ENCODE measurements at places on chromosomes 3 and 15.

DNA sequence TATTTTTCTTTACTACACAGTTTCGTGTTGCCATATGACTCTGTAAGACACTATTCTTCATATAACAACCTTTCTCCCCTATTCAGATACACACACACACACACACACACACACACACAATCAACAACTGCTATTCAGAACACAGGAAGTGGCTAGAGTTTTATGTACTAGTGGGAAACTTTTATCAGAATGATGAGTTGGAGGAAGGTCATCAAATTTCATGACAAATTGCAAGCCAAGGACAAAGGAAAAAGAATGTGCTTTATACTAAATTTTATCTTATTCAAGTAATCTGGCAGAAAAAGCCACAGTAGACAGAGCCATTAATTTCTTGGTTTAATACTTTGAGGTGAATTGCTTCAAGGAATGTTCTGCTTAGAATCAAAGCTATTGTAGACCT is 899.8 kb downstream of the ROBO2 start:
- DNase-seq = no peak

GRCh38 chr15:67181221-67181639 is 73.2 kb downstream of the AAGAB start:
- no peak for DNase-seq

DNA sequence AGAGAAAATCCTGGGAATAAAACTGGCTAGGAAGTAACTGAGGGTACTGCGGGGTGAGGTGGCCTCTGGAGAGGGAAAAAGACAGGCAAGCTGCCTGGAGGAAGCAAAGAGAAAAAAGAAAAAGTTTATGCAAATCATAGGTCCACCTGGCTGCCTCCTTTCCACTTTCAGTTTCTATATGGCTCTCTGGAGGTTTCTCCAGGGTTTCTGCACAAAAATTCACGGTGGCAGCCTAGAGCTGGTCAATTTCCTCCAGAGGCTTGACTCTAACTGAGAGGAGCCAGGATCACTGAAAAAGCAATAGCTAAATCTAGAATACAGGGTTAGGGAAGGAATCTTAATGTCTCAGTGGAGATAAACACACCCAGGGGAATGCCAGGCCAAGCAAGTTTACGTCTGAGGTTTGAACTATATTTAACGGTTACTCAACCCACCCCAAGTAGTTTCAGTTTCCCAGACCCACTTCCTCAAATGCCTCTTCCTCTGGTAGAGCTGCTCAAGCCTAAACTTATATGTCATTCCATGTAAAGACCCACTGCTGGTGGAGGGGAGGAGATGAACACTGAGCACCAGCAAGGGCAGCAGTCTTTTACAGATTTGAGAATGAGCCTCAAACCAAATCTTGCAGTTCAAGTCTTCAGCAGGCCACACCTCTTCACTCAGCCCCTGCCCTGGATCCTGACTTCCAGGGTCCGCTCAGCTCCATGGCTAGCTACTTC is 5.7 kb downstream of the LYSMD2 start:
- DNase-seq = no peak

- no peak for DNase-seq
Measured at GRCh38 chr3:183745300-183746098, 47.9 kb downstream of the YEATS2 start.

GRCh38 chr3:152609891-152610290 is 225.0 kb upstream of the P2RY1 start:
- no peak for DNase-seq

GRCh38 chr15:73866881-73867410 is 6.4 kb upstream of the TBC1D21 start:
- DNase-seq = no peak

- DNase-seq = no peak
Measured at GRCh38 chr3:98454929-98455328, 8.1 kb upstream of the OR5K1 start.

- DNase-seq = no peak
Measured at GRCh38 chr15:100167884-100168375, 173.8 kb downstream of the ADAMTS17 start.

- peak; percentile 84 for DNase-seq
Measured at GRCh38 chr15:50424066-50424890, at the start of gene USP8. Gene USP8, plus strand, starts transcription at chr15:50424405. Its CDS starts 14,669 bp downstream, at chr15:50439074.

DNA sequence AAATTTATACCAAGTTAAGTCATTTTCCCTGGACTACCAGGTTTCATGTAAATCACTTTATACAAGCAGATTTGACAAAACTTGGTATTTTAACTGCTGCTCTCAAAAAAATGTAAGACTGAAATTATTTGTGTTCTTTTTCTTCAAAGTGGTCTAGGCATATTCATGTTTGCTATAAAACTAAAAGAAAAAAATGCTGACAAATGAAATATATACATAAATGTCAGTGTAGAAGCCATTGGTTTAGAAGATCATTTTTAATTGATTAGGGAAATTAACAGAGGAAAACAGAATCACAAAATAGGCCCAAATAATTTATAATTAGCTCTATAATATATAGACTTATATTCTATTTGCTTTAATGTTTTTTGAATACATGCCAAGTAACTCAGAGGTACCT is 523.2 kb downstream of the RBMS3 start:
- no peak for DNase-seq

DNA sequence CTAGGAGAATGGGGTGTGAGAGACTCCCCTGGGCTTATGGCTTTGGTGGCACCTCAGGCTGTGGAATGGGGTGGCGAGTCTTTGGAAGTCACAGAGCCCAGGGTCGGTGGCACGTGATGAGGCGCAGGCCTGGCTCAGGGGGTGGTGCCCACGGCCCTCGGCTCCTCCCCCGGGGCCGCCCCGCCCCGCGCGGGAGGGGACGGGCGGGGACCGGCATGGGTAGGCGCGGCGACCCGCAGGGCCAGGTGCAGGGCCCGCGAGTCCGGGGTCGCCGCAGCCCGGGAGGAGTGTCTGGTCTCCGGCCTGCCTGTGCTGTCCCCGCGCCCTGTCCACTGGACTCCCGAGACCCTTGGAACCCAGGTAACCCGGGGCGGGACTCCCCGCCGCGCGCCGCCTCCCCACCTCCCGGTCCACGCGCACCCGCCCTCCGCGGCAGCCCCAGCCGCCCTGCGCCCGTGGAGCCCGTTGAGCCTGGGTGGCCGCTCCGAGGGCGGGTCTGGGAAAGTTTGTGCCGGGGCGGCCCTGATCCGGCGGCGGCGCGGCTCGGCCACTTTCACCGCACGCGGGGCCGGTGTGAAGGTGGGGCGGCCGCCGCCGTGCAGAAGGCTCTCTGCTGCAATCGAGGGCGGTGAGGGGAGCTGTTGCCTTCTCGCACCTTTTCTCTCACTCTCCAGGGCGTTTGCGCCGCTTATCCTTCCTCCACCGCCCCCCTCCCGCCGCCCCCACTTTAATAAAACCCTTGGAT is at the start of gene PAQR5:
TSS of gene PAQR5 (plus strand) at position 216 of the 745 bp plus-strand sequence. CDS start 61,169 bp downstream, outside the sequence.
- no peak for DNase-seq

DNA sequence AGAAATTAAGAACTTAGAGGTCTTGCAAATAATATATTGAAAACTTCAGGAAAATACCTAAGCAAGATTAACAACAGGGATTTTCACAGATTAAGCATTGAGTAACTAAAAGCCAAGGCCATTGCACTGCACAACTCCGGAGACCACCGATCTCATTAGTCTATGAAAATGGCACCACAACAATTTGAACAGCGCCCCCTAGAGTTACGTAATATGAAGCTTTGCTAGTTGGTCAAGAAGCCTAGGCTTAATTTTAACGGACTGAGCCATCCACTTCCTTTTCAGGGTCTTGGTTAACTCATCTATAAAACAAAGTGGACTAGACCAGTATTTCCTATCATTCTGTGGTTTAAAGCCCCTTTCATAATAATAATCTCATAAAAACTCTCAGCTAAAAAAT is 24.8 kb downstream of the TMEM212 start:
- DNase-seq = no peak

GRCh38 chr15:83848315-83849050 is 194.6 kb downstream of the ADAMTSL3 start:
- DNase-seq = no peak

- DNase-seq = no peak
Measured at GRCh38 chr3:155641956-155642355, 102.9 kb downstream of the PLCH1 start.

GRCh38 chr3:20669675-20670074 is 483.7 kb upstream of the SGO1 start:
- DNase-seq = no peak
